ENCODE measurements at places on chromosomes 11 and 22. TPM values are rescaled to one million over a fixed set of nuclear protein-coding genes. Genes with fewer than 3 reads are reported as not detected.

The CYTH4 gene
- total RNA-seq, result 9.1 TPM

The SLC6A5 gene
- total RNA-seq, result not detected

The DRG1 gene
- 34.7 TPM for total RNA-seq

DNA sequence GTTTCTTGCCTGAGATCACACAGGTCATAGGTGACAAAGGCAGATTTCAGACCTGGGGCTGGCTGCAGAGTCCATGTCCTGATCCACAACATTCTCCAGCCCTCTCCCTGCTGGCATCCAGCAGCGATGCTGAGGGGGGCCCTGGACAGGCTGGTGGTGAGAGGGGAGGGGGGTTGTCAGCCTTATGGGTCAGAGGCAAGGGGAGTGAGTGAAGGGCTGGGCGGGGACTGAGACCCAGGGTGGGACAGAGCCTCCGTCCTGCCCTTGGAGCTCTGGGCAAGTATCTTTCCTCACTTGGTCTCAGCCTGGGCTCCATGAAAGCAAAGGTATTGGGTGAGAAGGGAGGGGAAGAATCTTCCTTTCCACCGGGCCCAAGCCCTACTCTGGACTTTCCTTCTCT lies 66.7 kb upstream of the RASD2 start:
- no peaks in the 10 kb centered on the region for H3K36me3 ChIP-seq
- H3K27ac ChIP-seq, result no peak overlapping the region
- no peak for DNase-seq
- no peak overlapping the region for H3K4me3 ChIP-seq
- peaks cover 3% of the 10 kb centered on the region for H3K4me1 ChIP-seq

DNA sequence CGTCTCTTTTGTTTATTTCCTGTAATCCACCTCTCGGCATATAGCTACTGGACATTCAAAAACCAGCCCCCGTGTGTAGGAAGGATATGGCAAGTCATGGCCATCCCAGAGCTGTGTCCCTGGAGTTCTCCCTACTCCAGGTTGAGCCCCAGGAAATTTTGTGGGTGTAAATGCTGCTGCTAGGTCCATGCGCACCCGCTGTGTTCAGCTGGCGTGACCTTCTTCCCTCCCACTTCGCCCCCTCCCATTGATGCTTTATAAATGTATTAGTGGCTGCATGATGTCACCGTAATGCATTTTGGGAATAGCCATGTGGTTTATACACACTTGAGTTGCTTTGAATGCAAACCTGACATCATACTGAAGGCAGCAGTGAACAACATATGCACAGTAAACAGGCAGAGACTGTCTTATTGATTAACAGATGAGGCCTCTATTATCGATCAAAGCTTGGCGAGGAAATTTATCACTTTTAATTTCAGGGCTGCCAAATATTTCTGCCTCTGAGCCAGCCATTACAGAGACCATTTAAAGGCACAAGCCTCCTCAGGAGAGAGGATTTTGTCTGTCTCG lies 113.6 kb upstream of the NNMT start:
- H3K27me3 ChIP-seq, result no peaks in the 10 kb centered on the region
- no peak overlapping the region for H3K4me3 ChIP-seq
- no peak for DNase-seq
- peak overlapping the region; percentile 19 for H3K27ac ChIP-seq

The PRR33 gene
- total RNA-seq, result not detected

- peak overlapping the region; percentile 99 for H3K4me3 ChIP-seq
- peak overlapping the region; percentile 91 for H3K27ac ChIP-seq
- no peak for DNase-seq
- H3K36me3 ChIP-seq, result peaks cover 2% of the 10 kb centered on the region
- H3K4me1 ChIP-seq, result peaks cover 25% of the 10 kb centered on the region
- H3K27me3 ChIP-seq, result no peaks in the 10 kb centered on the region
Measured at GRCh38 chr11:6482441-6482840, 1.1 kb downstream of the TIMM10B start.

GRCh38 chr11:116053548-116053919 lies 549.3 kb upstream of the CADM1 start:
- DNase-seq, result no peak
- peaks cover 3% of the 10 kb centered on the region for H3K27me3 ChIP-seq
- no peaks in the 10 kb centered on the region for H3K4me1 ChIP-seq
- no peaks in the 10 kb centered on the region for H3K36me3 ChIP-seq

DNA sequence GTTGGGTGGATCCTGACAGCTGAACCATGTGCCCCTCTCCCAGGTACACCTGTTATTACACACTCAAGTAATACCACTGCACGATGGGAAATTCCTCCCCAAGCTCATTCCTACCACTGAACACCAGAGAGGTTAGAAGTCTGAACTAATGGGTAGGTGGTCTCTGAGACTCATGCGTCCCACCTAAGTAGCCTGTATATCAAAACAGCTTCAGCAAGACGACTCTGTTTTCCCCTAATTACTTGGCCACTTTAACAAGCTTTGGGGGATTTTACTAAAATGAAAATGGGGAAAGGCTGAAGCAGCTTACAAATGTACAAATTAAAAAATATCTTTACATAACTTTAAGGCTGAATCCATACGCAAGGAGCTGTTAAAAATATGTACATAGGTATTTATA lies 29.4 kb downstream of the LGR4 start:
- H3K27me3 ChIP-seq, result no peaks in the 10 kb centered on the region
- no peak for DNase-seq
- H3K4me1 ChIP-seq, result peaks cover 18% of the 10 kb centered on the region
- no peak overlapping the region for H3K27ac ChIP-seq
- H3K36me3 ChIP-seq, result no peaks in the 10 kb centered on the region

DNA sequence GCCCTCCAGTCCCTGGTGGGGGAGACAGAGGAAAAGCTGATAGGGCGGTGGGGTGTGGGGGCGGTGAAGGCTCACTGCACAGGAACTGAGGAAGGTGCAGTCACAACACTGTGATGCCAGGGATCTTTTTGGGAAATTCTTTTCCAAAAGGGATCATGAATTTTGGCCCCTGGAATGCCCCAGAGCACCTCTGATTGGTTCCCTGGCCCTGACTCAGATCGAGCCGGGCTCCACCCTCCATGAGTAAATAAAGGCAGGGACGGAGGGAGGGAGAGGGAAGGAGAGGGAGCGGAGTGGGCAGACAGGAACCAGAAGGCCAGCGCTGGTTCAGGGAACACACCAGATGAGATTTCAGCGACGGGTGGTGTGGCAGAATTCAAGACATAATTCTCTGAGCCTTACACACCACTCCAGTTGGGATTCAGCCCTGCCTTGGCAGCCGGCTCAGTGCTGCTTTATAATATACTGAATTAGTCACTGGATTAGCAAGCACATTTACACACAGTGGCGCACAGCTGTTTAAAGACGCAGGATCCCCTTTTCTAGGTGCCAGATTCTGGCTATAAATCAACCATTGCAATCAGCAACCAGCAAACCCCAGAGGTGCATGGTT lies 80.3 kb downstream of the ETS1 start:
- H3K27ac ChIP-seq, result peak overlapping the region; percentile 63
- peak overlapping the region; percentile 19 for H3K4me3 ChIP-seq
- no peaks in the 10 kb centered on the region for H3K4me1 ChIP-seq

DNA sequence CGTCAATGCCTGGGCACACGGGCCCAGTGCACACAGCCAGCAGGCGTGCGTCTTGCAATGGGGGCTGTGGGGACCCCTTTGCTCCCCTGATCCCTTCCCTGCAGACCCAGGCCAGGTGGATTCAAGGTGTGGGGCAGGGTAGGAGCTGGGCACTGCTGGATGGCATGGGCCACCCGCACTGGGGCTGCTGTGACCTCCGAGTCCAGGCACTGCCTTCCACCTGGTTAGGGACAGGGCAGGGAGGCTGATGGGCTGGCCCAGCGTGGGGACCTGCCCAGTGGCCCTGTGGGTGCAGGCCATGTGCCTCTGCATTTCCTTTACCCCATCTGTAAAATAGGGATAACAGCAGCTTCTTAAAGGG lies 22.9 kb downstream of the KCNQ1 start:
- H3K4me1 ChIP-seq, result no peaks in the 10 kb centered on the region
- no peaks in the 10 kb centered on the region for H3K27me3 ChIP-seq
- H3K36me3 ChIP-seq, result no peaks in the 10 kb centered on the region
- no peak overlapping the region for H3K4me3 ChIP-seq
- H3K27ac ChIP-seq, result no peak overlapping the region

GRCh38 chr11:9075556-9075955 lies 15.8 kb downstream of the SCUBE2 start:
- H3K4me3 ChIP-seq, result no peak overlapping the region
- no peaks in the 10 kb centered on the region for H3K27me3 ChIP-seq
- no peak for DNase-seq
- no peaks in the 10 kb centered on the region for H3K4me1 ChIP-seq
- no peaks in the 10 kb centered on the region for H3K36me3 ChIP-seq

GRCh38 chr22:35864545-35865165 lies 147.0 kb downstream of the APOL5 start:
- no peaks in the 10 kb centered on the region for H3K36me3 ChIP-seq
- no peak overlapping the region for H3K27ac ChIP-seq
- no peak overlapping the region for H3K4me3 ChIP-seq
- H3K4me1 ChIP-seq, result peaks cover 7% of the 10 kb centered on the region

The GSTT2 gene
- 0.19 TPM for total RNA-seq

The PSMA1 gene
- 84.5 TPM for total RNA-seq

DNA sequence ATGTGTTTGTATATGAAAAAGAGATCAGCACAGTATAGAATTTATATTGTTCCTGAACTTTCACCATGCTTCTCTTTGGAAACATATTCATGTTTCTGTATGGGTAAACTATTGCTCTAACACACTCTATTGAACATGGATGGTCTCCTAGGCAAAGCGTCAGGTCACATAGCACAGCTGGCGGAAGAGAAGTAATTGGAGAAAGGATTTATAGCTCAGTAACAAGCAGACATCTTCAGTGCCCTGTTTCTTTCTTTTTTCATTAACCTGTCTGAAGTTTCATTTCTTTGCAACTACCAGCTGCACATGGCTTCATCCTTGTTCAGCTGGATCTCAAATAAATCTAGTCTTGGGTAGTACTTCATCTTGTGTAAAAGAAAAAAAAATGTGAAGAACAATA lies 84.4 kb upstream of the TRPC6 start:
- DNase-seq, result no peak
- no peaks in the 10 kb centered on the region for H3K36me3 ChIP-seq
- H3K27ac ChIP-seq, result no peak overlapping the region
- no peak overlapping the region for H3K4me3 ChIP-seq

The PC gene
- total RNA-seq, result 384 TPM

GRCh38 chr11:100748153-100748552 lies 61.1 kb downstream of the ARHGAP42 start:
- H3K4me1 ChIP-seq, result no peaks in the 10 kb centered on the region
- no peaks in the 10 kb centered on the region for H3K27me3 ChIP-seq
- H3K36me3 ChIP-seq, result peaks cover 4% of the 10 kb centered on the region
- no peak overlapping the region for H3K4me3 ChIP-seq
- H3K27ac ChIP-seq, result no peak overlapping the region

The TAGLN gene
- 7.4 TPM for total RNA-seq

The SIK3 gene
- total RNA-seq, result 52.4 TPM

The DDI1 gene
- total RNA-seq, result not detected

The POU2AF2 gene
- total RNA-seq, result not detected

GRCh38 chr22:40276996-40277823 lies 69.1 kb upstream of the ADSL start:
- DNase-seq, result no peak
- H3K36me3 ChIP-seq, result peaks cover 2% of the 10 kb centered on the region
- peak overlapping the region; percentile 95 for H3K27ac ChIP-seq
- H3K27me3 ChIP-seq, result no peaks in the 10 kb centered on the region

The SYT13 gene
- 0.33 TPM for total RNA-seq

- no peak overlapping the region for H3K4me3 ChIP-seq
- no peaks in the 10 kb centered on the region for H3K36me3 ChIP-seq
- no peaks in the 10 kb centered on the region for H3K27me3 ChIP-seq
- no peak overlapping the region for H3K27ac ChIP-seq
- no peaks in the 10 kb centered on the region for H3K4me1 ChIP-seq
- no peak for DNase-seq
Measured at GRCh38 chr11:1088927-1089737, 14.5 kb downstream of the MUC2 start.
